ENCODE measurements at places on chromosomes 6 and 20.

GRCh38 chr6:9370480-9370879 lies 935.1 kb upstream of the SLC35B3 start:
- no peak overlapping the region for H3K4me3 ChIP-seq
- no peaks in the 10 kb centered on the region for H3K27me3 ChIP-seq
- H3K27ac ChIP-seq, result no peak overlapping the region
- DNase-seq, result no peak

DNA sequence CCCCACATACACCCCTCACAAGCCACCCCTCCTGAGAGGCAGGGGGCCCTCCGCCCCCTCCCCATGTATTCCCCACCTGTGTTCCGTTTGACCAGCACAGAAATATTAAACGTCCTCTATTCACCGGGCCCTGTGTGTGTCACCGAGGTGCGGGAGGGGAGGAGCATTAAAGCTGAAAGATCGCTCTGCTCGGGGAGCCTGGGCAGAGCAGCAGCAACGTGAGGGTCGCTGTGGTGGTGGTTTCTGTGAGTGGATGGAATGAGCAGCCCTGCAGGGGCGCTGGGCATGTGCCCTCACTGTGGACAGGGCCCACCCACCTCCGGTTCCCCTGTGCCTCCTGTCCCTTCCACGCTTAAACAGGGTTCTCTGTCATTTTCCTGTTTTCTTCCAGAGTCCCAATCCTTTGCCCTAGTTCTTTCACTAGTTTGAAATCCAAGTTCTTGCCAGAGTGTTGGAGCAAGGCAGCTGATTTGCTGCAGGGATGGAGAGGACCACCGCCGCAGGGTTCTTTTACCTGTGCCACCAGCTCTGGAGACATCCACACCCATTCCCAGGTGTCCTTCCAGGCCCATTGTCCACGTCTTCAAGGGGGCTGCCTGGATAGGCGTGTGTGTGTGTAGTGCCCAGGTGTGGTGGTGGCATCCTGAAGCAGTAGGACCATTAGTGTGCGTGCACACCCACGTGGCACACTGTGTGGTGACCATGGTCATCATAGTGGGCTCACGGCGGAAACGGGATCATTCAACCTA lies 37.6 kb upstream of the MDFI start:
- H3K4me3 ChIP-seq, result no peak overlapping the region
- DNase-seq, result peak; percentile 51
- H3K4me1 ChIP-seq, result no peaks in the 10 kb centered on the region
- no peak overlapping the region for H3K27ac ChIP-seq
- no peaks in the 10 kb centered on the region for H3K36me3 ChIP-seq

DNA sequence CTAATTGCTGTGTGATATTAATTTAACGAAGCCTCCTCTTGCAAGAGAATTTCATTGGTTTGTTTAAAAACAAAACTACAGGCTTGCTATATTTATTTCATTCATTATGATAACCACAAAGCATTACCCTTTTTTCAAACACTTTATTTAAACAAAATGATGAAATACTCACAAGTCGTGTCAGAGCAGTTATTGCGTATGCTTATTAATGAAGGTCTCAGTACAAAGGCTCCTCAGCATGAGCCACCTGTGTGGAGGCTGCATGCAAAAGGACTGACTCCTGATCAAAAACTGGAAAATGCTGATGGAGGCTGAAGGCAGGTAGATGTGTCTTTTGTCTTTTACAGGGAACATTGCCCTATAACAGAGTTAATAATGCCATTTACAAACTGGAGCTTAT lies 130.5 kb downstream of the CRYBG1 start:
- H3K4me3 ChIP-seq, result no peak overlapping the region
- no peaks in the 10 kb centered on the region for H3K4me1 ChIP-seq
- H3K27me3 ChIP-seq, result no peaks in the 10 kb centered on the region
- H3K27ac ChIP-seq, result no peak overlapping the region
- no peak for DNase-seq
- H3K36me3 ChIP-seq, result no peaks in the 10 kb centered on the region

DNA sequence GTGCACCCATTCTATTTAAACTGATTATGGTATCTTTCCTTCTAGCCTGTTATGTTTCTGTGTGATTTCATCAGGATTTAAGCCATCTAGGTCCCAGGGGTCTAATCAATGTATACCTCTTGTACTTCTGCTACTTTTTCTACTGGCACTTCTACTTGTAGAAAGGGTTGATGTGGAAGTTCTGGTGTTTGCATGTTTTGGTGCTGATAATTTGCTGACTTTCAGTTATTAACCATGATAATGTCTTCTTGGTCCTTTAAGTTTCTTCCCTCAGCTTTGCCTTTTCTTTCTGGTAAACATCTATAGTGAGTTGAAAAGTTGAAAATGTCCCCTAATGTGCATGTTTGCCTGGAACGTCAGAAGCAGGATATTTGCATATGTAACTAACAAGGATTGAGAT lies 390.6 kb upstream of the MAP3K7 start:
- H3K4me1 ChIP-seq, result no peaks in the 10 kb centered on the region
- no peak overlapping the region for H3K27ac ChIP-seq
- H3K4me3 ChIP-seq, result no peak overlapping the region
- H3K36me3 ChIP-seq, result no peaks in the 10 kb centered on the region

GRCh38 chr20:1674361-1674760 lies 16.8 kb upstream of the SIRPG start:
- no peaks in the 10 kb centered on the region for H3K36me3 ChIP-seq
- no peak overlapping the region for H3K4me3 ChIP-seq
- no peak overlapping the region for H3K27ac ChIP-seq

DNA sequence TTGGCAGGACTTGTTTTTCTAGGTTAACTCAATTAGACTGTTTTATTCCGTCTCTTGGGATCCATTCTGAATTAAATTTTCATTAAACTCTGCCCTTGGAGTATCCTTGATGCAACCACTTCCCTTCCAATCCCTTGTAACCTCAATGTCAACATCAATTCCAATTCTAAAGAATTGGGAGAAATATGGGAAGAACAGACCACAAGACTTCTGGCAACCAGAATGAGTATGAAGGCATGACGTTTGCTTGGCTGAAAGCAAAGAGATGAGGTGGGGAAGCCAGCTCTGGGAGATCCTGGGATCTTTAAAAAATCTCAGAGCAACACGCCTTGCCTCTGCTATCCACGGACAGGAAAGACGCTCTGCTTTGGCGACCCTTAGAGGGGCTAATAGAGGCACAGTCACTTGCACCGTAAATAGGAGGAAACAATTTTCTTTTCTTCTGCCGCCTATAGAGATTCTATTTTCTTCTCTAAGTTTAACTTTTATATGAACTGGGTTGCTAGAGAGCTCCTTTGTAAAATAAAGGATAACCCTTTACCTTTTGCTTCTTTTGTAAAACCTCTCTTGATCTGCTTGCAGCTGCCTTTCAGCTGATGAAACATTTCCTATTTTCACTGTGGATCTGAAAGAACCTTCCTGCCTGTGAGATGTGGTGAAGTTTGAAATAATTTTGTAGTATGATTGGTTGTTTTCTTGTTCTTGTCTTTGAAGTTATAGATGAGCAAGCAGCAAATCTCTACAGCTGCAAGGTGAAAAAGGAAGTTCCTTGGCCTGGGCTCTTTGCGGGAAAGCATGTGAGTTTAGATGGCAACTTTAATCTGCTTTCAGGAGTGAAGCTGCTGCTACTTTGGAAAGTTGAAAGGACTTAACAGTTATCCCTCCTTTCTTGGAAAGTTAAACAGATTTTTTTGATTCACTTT lies at the start of gene ASIP:
TSS of gene ASIP (plus strand) at position 731 of the 923 bp plus-strand sequence. CDS start 18,952 bp downstream, outside the sequence.
- no peaks in the 10 kb centered on the region for H3K4me1 ChIP-seq
- no peak within 1 kb of the TSS for H3K27ac ChIP-seq
- no peak for DNase-seq
- no peak within 1 kb of the TSS for H3K4me3 ChIP-seq

DNA sequence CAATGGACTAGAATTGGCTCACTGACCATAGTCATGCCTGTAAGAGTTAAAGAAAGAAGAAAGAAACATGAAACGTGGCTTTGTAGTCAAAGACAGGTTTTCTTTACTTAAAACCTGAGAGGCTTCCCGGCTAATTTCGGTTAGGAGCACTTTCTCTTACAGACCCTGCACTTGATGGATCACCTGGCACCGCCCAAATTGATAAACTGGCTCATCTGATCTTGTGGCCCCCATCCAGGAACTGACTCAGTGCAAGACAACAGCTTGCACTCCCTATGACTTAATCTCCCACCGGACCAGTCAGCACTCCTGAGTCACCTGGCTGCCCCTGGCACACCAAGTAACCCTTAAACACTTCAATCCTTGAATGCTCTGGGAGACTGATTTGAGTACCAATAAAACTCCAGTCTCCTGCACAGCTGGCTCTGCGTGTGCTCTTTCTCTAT lies 12.3 kb downstream of the TMEM14B start:
- no peaks in the 10 kb centered on the region for H3K27me3 ChIP-seq
- H3K27ac ChIP-seq, result no peak overlapping the region
- DNase-seq, result no peak

DNA sequence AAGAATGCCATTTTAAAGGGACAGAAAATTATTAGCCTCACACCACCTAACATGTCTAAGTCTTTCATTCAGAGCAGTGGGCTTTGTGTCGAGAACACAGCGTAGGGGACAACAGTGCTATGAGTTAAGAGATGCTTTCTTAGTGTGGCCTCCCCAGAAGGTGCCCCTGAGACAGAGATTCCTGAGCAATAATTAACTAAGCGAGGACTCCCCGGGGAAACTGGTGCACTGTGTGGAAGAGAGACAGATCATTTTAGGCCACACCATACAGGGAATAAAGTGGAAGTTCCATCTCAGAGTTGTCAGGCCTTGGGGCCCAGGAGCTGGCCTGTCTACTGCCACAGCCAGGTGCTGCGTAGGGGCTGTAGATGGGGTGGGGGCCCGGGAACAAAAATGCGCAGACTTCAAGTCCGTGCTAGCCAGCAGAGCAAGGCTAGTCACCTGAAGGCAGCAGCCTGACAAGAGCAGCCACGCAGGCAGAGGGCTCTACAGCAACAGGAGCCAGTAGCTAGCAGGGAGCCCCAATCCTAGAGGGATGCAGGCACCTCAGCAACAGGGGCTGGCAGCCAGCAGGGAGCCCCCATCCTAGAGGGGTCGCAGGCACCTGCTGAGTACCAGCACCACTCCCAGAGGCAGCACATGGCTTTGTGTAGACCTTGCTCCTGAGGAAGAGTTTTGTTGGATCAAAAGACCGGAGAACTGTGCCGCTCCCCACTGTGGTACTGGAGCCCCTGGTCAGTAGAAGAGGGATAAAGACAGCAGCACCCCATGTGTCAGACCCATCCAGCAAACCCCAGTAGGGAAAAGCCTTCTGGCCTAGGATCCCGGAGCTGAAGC lies 63.0 kb upstream of the NXT1 start:
- H3K27ac ChIP-seq, result no peak overlapping the region
- no peak overlapping the region for H3K4me3 ChIP-seq
- DNase-seq, result no peak
- H3K27me3 ChIP-seq, result no peaks in the 10 kb centered on the region

DNA sequence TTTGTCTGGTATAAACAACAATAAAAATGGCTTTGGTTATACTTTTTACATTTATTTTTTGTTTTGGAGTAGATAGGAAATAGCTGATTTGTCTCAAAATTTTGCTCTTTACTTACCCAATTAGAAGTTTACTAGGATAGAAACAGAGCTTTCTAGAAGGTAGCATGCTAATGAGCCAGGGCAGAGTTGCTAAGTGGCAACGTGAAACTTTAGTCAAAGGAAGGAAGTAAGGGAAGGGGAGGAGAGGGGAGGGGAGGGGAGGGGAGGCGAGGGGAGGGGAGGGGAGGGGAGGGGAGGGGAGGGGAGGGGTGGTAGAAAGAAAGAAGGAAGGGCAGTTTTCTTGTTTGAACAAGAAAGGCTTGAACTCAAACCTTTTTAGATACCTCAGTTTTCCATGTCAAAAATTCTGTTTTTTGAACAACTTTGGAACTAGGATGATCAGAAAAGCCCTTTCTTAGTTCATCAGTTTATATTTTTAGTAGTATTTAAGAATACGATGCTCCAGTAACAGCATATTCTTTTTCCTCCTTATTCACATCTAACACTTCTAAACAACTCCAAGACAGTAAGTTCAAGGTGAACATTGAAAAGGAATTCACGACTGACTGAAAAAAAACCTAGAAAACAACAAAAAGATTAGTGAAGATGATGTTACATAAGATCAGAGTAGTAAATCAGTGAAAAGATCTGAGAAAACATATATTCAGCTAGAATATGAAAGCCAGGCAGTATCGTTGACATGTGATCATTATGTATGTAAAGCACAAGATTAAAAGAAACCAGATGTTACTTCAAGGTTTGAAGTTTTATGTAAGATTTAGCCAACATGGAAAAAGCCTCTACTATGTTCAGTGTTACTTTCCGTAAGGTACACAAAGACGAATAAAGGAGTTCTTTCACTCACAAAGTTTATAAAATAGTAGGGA lies 263.4 kb downstream of the ARHGAP18 start:
- no peak for DNase-seq
- H3K4me3 ChIP-seq, result no peak overlapping the region
- no peaks in the 10 kb centered on the region for H3K4me1 ChIP-seq
- no peaks in the 10 kb centered on the region for H3K36me3 ChIP-seq

GRCh38 chr6:77095936-77096627 lies 367.2 kb downstream of the HTR1B start:
- no peaks in the 10 kb centered on the region for H3K4me1 ChIP-seq
- no peak overlapping the region for H3K27ac ChIP-seq
- no peak overlapping the region for H3K4me3 ChIP-seq
- no peaks in the 10 kb centered on the region for H3K36me3 ChIP-seq

GRCh38 chr6:25377664-25378063 lies 98.5 kb downstream of the CARMIL1 start:
- H3K4me3 ChIP-seq, result no peak overlapping the region
- DNase-seq, result no peak
- H3K27ac ChIP-seq, result no peak overlapping the region
- H3K4me1 ChIP-seq, result peaks cover 11% of the 10 kb centered on the region
- H3K36me3 ChIP-seq, result no peaks in the 10 kb centered on the region

DNA sequence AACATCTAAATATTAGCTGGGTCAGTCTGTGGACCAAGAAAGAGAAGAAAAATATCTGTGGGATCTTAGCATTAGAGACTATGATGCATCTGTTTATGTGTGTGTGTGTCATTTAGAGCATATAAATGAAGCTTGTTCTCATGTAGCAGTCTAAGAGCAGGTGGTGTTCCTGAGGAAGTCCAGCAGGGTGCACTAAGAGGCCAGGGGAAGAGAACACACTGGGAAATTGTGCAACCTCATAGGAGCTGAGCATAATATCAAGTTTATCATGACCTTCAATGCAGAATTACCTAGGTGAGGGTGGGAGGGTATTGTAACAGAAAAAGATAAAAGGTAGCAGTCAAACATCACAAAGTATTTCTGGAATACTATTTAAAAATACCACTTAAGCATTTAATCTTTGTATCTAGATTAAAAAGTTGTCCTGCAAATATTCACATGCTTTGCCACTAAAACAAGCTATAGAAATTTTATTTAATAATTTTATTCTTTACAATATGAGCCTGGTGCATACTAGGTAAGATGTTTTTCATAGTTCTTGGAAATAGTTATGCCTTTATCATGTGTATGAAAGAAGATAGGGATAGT lies 80.5 kb downstream of the SMPDL3A start:
- H3K27me3 ChIP-seq, result no peaks in the 10 kb centered on the region
- no peak for DNase-seq
- no peaks in the 10 kb centered on the region for H3K36me3 ChIP-seq
- no peaks in the 10 kb centered on the region for H3K4me1 ChIP-seq
